Activated naive CD4-positive, alpha-beta T cell treated with Interleukin-2 at 50 U/mL for 16 hours (primary cell): ENCODE measurements at places on chromosomes 13 and 19.
A peak's percentile ranks its signal among the peaks of the same experiment; 100 is the strongest.

DNA sequence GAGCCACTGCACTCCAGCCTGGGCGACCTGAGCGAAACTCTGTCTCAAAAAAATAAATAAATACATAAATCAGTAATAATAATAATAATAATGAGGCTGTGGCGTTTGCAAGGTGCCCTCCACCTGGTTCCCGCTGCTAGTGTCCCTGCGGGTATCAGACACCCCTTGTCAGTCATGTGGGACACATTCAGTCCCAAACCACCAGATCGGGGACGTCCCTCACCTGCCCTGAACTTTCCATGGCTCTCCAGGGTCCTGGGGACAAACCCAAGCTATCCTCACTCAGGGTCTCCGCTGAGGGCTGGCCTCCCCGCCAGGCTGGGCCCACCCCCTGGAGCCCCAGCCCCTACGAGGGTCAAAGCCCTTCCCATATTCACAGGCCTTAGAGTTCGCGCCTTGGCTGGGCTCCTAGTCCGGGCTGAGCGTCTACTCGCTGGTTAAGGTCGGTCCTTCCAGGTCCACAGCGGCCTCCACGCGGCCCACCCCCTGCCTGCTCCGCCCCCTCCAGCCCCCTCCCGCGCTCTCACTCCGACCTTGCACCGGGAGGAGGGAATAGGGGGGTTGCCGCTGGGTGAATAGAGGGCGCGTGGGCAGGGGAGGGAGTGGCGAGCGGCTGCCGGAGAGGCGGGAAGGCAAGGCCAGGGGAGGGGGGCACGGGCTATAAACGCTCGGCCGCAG lies 349 bp upstream of the KISS1R start:
- DNase-seq, result no peak

DNA sequence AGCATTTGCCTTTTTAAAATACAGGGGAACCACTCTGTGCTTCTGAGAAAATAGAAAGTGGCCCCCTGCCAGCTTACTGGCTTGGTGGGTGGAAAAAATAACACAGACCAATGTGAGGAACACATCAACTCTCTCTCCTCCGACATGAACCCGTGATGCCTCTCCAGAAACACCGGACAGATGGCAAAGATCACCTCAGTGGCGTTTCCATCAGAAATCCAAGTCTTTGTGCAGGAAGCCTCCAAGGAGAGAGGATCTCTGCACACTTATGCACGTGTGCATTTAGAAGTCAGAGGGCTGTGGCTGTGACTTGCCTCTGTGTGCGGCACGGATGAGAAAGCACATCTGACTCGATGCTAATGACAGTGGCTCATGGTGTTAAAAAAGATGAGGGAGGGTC lies 112.3 kb upstream of the KLF12 start:
- DNase-seq, result peak; percentile 18

DNA sequence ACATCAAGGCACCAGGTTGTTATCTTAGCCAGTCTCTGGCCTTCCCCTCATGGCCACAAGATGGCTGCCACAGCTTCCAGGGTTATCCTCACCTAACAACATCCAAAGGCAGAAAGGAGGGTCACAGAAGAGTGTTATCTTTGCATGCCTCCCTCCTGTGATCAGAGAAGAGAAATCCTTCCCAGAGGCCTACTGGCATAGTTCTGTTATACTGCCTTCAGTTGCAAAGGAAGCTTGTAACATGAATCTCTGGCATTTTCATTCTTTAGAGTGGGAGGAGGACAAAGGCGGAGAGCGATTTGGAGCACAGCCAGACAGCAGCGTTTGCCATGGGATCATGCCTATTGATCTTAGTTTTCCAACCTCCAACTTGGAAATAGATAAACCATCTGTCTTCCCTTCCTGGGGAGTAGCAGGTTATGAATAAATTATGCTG lies 135.7 kb downstream of the DNAJC15 start:
- no peak for DNase-seq

- DNase-seq, result peak; percentile 91
Measured at GRCh38 chr19:40609561-40610395, 8.6 kb downstream of the LTBP4 start.

GRCh38 chr13:32056316-32056715 lies 24.7 kb downstream of the FRY start:
- DNase-seq, result no peak

- no peak for DNase-seq
Measured at GRCh38 chr13:112078216-112078615, 11.3 kb downstream of the SOX1 start.

DNA sequence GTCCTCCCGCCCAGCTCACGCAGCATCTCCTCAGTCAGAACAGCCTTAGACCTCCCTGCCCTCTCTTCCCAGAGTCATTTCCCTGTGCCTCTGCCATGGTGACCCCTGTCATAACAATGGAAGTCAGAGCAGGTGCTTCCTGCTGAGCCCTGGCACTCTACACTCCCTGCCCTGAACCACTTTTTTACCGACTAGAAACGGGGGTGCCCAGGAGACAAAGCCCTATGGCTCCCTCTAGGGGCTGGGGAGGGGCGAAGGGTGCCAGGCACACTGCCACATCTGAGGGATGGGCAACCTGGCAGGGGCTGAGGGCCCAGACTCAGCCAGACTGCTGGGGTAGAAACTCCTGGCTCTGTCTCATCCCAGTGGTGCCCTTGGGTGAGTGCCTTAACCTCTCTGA lies 16.4 kb downstream of the ZNF574 start:
- peak; percentile 45 for DNase-seq

DNA sequence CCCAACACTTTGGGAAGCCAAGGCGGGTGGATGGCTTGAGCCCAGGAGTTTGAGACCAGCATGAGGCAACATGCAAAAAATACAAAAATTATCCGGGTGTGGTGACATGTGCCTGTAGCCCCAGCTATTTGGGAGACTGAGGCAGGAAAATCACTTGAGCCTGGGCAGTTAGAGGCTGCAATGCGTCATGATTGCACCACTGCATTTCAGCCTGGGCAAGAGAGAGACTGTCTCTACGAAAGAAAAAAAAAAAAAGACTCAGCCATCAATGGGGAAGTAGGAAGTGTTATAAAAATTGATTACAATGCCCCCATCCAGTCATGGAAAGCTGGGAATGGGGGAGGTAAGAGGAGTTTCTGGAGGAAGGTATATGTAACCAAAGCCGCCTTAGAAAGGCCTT lies 5.4 kb downstream of the TYK2 start:
- no peak for DNase-seq

GRCh38 chr13:27280009-27280656 lies 9.5 kb downstream of the RASL11A start:
- DNase-seq, result no peak

DNA sequence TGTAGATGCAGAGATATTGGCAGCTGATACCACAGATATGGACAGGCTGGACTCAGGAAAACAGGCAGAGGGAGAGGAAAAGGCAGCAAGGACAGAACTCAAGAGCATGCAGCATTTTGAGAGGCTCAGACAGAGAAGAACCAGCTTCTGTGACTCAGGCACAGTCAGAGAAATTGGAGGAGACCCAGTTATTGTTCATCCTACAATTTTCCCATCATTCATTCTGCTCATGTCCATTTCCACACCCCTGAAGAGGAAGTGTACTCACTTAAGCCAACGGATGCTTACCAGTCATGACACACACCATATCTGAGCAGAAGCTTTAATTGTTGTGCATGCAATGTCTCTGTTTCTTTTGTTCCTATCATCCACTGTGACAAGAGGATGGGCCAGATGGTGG lies 359.8 kb upstream of the HTR2A start:
- no peak for DNase-seq

DNA sequence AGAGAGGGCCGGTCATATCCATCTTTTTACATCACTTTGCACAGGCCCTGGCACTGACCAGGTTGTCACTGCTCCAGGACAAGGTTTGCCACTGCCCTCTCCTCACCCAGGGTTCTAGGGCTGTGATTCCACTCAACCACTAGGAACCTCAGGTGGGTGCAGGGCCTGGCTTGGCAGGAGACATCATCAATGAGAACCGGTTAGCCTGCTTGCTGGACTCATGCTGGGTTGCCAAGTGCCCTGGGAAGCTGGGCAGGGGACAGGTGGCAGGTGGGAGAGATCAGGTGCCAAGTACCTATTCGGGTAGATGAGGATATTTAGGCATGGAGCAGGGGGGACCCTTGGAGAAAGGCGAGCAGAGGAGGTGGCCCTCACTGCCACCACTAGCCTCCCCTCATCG lies 4.2 kb upstream of the CERS4 start:
- no peak for DNase-seq

DNA sequence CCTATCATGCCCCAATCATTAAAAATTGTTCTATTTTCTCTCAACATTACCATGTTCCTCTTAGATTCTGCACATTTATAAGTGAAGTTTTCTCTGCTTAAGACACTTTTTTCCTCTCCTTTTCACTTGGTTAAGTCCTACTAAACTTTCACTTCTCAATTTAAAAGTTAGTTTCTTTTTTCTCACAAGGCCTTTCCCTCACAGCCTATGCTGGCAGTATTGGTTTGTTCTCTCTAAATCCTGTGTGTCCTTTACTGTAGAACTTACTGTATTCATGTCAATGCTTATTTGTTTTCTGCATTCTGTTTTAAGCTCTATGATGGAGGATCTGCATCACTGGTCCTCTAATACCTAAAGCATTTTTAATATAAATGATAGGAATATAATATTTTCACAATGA lies 2816.6 kb downstream of the PCDH9 start:
- DNase-seq, result no peak

GRCh38 chr19:45814166-45814780 lies 835 bp downstream of the RSPH6A start:
- DNase-seq, result no peak

DNA sequence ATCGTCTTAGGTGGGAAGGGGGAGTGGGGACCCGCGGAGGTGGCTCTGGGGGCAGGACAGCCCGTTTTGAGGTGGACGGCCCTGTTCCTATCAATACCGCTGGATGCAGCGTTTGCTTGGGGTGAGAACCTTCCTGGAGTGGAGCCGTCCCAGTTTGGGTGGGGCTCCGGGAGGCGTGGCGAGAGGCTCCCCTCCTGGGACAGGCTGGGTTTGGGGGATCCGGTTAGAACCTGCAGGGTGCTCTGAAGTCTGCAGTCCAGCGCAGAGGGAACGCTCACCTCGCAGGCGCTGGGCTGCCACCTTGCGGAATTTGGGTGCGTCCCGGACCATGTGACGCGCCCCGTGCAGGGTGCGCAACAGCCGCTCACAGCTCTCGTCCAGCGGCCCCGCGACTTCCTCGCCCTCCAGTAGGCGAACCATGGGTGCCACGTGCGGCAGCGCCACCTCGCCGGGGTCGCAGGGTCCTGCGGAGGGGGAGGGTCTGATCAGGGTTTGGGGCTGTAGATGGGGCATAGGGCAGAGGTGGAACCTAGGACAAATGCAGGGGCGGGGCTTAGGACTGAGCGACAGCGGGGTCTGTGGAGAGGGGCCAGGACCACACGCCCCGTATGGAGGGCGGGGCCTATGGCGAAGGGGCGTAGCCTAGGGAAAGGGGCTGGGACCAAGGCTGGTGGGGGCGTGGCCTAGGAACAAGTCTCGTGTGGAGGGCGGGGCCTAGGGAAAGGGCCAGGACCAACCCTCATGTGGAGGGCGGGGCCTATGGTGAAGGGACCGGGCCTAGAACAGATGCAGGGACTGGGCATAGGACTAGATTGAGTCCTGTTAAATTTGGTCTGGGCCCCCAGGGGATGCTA lies 13.8 kb downstream of the SH2D3A start:
- peak; percentile 79 for DNase-seq

- DNase-seq, result no peak
Measured at GRCh38 chr13:65508338-65508737, 1721.8 kb downstream of the PCDH9 start.

DNA sequence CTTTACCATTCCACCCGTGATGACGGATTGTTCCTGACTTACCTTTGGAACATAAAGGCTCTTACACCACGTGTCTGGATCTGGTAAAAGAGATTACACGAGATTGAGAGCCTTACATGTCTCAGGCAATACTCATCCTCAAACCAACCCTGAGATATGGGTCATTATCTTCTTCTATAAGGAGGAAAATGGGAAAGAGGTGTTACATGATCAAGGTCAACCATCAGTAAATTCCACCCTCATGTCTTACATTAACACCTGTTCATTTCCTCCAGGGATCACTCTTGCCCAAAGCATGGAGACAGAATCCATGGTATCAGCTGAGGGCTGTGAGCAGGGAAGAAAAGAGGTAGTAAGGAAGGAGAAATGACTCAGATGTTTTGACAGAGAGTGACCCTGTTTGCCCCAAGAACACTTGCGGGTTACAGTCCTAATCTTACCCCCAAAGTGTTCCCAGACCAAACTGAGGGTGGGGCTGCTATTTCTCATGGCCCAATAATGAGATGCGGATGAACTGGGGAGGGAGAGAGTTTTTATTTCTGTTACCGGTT lies 19.6 kb downstream of the LILRB4 start:
- DNase-seq, result no peak

GRCh38 chr19:53132141-53132991 lies at the start of gene ZNF415:
TSS of gene ZNF415 (minus strand) at chr19:53132910. CDS start at chr19:53122676, 10,234 bp downstream.
- DNase-seq, result peak; percentile 28

- no peak for DNase-seq
Measured at GRCh38 chr13:77583581-77583980, 48.1 kb downstream of the SCEL start.

GRCh38 chr19:33676999-33677665 lies 55.4 kb downstream of the CHST8 start:
- DNase-seq, result no peak

DNA sequence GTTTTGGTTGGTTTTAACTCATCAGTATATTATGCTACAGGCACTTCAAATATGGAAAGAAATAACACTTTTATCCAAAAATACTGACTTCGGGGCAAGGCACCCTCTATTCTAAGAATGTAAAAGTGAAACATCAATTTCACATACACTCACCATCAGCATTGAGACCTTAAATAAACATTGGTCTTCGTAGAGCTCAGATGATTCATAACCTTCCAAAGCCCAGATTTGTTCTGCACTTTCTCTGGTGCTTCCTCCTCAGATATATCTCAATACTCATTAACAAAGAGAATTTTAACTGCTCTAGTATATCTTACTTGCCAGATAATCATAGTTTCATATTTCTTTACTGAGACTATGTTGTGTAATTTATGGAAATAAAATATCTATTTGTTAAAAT lies 794.3 kb downstream of the LIG4 start:
- no peak for DNase-seq

DNA sequence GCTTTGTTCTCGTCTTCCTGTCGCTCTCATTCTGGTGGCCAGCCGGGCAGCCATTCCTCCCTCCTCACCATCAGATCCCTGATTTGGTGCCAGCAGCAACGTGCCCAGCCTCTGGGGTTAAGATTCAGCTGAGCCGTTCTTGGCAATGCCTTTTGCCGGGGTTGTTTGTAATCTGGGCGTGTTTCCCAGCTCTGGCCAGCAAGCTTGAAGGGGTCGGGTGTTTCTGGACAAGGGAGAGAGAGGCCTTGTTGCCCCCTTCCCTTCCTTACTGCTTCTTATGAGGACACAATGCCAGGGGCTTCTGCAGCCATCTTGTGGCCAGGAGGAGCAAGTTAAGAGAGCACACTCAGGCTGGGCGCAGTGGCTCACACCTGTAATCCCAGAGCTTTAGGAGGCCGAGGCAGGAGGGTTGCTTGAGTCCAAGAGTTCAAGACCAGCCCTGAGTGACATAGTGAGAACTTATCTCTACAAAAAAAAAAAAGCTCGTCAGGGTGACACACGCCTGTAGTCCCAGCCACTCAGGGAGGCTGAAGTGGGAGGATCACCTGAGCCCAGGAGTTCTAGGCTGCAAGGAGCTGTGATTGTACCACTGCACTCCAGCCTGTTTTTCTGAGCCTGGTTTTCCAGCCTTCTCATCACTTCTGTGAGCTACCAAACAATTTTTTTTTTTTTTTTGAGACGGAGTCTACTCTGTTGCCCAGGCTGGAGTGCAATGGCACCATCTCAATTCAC lies 10.7 kb upstream of the CRTC1 start:
- no peak for DNase-seq

GRCh38 chr19:54606230-54606629 lies 12.8 kb downstream of the LILRA1 start:
- no peak for DNase-seq

- peak; percentile 44 for DNase-seq
Measured at GRCh38 chr13:32537580-32538142, 934 bp downstream of the N4BP2L2 start.
